ENCODE measurements at places on chromosomes 7 and 10.

DNA sequence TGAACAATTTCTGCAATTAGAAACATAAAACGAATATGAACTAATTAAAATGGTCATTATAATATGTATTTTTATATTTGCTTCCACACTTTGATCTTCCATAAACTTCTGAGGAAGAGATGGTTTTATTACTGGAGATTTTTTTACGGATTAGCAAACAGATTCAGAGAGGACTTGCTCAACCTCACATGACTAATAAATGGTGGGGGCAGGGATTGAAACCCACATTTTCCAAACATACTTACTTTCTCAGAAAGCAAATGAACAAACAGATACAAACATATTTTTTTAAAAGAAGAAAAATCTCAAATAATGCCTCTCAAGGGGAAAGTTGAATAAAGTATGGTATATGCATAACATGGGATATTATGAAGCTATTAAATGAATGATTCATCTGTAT lies 18.3 kb downstream of the ANKMY2 start:
- no peak for DNase-seq

DNA sequence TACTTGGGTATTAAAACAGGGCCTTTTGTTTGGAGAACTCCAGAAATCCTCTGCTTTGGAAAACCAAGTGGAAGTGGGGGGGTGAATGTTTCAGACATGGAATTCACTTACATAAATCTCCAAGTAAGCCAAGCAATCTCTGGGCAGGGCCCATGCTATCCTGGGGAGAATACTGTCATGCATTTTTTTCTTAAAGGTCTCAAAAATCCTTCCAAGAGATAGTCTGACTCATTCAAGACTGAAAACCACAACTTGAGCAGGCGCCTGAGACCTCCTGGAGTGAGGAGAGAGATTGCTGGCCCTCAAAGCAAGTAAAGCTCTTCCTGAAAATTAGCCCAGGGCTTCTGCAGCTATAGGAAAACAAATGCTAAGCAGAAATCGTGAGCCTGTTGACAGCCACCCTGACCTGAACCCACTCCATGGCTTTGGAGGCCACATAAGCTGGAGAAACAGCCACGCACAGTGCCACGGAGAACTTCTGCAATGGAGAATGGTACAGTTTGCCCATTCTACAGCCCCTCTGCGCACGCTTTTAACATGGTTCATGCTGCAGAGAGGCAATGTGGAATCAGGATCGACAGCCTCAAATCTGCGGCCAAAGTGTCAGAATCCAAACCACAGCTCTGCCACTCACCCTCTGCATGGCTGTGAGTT lies 203.1 kb upstream of the AUTS2 start:
- no peak for DNase-seq

GRCh38 chr7:831596-832166 lies 595 bp upstream of the SUN1 start:
- no peak for DNase-seq

DNA sequence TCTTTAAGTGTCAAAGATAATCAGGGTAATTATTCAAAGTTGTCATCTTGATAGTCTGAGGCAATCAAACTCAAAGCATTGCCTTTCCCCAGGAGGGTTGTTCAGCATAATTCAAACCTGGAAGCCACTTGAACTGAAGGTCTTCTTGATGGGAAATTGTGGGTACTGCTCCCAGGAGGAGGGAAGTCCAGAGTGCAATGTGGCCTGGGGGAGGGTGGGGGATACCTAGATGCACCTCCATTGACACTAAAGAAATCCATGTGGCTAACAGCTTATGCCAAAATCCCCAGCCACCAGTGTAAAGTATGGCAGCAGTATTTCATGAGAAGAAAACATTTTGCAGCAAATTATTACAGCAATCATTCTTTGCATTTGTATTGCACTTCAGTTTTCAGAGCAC lies 114.9 kb downstream of the STRA8 start:
- no peak for DNase-seq

DNA sequence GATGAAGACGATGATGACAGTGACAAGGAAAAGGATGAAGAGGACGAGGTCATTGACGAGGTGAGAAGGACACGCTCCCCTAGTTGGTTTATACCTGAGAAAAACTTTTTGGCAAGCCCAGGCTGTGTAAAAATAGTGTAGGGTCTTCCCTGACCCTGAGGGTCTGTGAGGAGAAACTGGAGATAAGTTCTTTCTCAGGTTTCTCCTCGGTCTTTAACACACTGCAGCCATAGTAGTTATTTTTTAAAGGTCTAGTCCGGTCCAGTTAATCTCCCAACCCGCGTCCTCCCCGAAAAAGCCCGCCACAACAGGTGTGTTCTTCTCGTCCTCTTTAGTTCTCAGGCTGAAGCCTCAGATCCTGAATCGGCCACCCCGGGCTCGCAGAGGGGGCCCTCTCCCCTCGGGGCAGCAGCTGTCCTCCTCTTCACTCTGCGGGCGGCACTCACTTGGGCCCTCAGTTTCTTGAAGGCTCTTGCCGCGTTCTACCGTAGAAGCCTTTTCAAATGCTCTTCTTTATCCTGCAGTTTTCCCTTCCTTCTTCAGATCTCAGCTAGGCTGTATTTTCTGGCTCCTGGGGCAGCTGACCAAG lies 411 bp downstream of the BCCIP start:
- no peak for DNase-seq

GRCh38 chr10:133042061-133042460 lies 45.7 kb upstream of the ADGRA1 start:
- DNase-seq: no peak

- DNase-seq: no peak
These were observed 38.4 kb downstream of the BAIAP2L1 start for GRCh38 chr7:98362517-98362916.

GRCh38 chr10:102917962-102918816 lies at the start of gene CNNM2:
CNNM2 (plus strand) TSS chr10:102918294; CDS start chr10:102918481, 187 bp downstream.
- DNase-seq: peak; percentile 100

DNA sequence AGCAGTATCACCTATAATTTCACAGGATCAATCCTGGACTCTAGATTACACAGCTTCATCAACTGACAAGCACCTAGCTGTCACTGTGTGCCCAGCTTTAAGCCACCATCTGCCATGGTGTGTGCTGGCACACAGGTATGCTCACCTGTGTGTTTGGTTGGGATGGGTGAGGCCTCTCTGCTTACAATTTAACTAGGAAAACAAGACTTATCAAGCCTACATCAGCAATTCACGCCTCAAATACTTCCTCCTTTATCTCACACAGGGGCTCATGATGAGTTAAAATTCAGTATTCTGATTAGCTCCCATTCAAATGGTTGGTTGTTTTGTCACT lies 608.2 kb downstream of the PARD3 start:
- DNase-seq: no peak

DNA sequence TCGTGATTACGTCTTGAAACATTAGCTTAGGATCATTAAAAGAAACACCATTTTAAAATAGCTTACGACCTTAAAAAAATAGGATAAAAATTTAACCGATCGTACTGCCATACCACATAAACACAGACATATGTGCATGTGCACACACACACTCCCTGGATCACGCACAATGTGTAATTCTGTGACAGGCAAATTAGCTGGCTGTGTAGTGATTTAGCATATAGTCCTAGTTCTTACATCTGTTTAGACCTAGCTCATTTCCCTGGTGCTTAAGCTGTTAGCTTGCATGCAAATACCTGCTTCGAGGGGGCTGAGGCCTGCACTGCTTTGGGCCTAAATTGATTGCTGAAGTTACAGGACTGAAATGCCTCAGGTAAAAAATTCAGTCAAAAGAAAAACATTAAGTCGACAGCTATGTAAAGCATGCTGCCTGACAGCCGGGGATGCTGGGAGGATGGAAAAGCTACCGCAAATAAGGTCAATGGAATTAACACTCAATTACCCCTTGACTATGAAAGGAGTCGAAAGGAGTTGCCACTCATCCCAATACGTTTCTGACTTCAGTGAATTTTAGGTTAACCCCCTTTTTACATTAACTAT lies 267.1 kb upstream of the FZD8 start:
- DNase-seq: no peak

DNA sequence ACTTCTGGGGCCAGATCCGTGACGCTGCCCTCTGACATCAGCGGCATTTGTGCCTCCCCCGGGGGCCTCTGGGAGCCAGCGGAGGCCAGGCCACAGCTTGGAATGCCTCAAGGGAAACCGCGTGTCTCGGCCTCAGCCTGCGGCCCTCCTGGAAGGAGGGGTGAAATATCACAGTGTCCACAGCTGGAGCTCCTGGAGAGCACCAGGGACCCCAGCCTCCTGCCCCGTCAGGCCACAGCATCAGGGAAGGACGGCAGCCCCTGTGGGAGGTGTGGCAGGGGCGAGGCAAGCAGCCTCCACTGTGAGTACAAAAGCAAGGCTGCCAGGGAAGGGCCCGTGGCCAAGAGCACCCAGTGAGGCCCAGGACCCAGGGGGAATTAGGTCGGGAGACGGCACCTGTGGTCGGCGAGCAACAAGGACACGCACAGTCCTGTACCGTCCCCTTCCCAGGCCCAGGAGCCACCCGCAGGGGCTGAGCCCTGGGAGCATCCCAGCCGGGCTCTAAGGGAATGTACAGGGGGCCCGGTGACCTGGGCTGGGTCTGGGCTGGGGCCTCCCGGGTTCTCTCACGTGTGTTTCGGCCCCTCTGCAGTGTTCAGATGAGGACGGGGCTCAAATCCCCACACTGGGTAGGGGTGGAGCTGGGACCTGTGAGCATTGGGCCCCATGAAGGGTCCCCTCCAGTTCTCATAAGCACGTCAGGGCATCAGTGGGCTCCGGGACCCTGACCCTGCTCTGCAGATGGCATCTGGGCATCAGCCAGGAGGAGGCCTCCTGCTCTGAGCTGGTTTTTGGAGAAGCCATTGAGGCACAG lies 18.7 kb upstream of the KNDC1 start:
- no peak for DNase-seq

- DNase-seq: no peak
These were observed 29.2 kb upstream of the GALNTL5 start for GRCh38 chr7:151927011-151927410.

GRCh38 chr7:128794020-128794419 lies 2.3 kb downstream of the CCDC136 start:
- no peak for DNase-seq

GRCh38 chr7:135248546-135248945 lies 14.9 kb downstream of the STRA8 start:
- DNase-seq: no peak

GRCh38 chr10:114375047-114375446 lies 29.3 kb downstream of the AFAP1L2 start:
- no peak for DNase-seq

- DNase-seq: no peak
These were observed 986.7 kb upstream of the LRRN3 start for GRCh38 chr7:110104243-110104642.

GRCh38 chr10:122997864-122998263 lies 10.7 kb downstream of the IKZF5 start:
- DNase-seq: no peak

GRCh38 chr10:28403090-28403489 lies 100.2 kb upstream of the MPP7 start:
- no peak for DNase-seq

DNA sequence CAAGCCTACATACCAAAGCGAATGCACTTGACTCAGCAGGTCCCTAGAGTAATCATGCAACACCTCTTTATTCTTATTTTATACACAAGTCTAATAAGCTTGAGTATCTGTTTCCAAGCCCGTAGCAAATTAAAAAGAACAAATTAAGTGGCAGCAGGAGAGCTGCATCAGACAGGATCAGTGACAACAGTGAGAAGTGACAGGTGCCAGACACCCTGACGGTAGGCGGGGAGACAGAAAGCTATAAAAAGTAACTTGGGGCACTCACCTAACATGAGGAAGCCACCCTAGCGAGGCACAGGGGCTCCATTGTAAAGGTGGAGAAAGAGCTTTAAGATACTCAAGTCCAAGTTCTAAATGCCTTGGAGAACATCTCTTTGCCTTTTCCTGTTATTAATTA lies 174.2 kb downstream of the PLXNA4 start:
- DNase-seq: no peak

DNA sequence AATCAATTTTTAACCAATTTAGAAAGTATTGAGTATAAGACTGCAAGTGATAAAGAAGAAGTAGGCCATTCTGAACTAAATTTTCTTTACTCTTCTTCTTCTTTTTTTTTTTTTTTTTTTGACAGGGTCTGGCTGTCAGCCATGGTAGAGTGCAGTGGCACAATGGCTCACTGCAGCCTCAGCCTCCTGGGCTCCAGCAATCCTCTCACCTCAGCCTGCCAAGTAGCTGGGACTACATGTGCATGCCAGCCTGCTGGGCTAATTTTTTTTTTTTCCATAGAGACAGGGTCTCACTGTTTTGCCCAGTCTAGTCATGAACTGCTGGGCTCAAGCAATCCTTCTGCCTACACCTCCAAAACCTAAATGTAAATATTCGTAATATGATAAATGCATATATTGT lies 63.2 kb downstream of the DGKB start:
- no peak for DNase-seq

DNA sequence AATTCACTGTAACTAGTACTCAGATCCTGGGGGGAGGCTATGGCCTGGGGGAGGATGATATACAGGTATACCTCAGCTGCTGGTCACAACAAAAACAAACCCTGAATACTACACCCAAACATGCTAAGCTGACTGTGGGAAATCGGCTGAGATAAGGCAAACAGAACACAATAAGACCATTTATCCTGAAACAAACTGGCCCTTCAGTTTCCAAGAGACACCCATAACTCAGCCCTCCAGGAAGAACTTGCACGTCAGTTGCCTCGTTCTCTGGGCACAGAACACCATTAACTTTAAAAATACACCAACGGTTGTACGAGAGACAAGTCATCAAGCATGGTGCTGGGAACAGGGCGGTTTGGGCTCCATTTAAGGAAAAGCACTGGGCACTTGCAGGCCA lies 24.1 kb upstream of the KCNMA1 start:
- no peak for DNase-seq

- no peak for DNase-seq
These were observed 22.3 kb downstream of the CACUL1 start for GRCh38 chr10:118732245-118733165.

DNA sequence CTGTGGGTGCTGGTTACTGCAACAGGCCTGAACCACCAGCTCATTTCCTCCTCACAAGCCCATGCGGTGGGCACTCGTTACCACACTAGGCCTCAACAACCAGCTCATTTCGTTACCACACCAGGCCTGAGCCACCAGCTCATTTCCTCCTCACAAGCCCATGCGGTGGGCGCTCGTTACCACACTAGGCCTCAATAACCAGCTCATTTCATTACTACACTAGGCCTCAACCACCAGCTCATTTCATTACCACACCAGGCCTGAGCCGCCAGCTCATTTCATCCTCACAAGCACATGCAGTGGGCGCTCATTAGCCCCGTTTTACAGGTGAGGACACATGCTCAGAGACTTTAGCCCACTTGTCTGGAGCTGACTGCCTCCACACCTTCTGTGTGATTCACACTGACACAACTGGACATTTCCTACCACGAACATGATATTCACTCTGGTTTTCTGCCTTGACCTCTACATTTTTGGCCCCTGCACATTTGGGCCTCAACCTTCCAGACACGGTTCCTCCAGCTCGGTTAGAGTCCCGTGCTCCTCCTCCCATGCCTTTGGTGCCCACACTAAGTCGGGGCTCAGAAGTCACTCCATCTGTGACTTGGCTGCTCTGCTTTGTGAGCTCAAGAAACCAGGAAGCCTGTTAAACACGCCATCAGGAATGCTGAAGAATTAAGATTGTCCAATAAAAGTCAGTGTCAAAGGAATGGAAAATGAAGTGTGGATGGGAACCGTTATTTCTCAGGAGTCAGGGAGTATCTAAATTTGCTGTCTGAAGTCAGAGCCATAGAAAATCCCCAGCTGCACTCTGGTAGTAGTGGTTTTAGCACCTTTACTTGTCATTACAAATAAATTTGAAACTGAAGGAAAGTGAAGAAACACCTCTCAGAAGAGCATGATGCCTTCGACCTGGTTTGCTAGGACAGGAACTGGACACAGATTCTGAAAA lies 55.8 kb upstream of the LANCL2 start:
- DNase-seq: peak; percentile 68

- DNase-seq: no peak
These were observed 42.3 kb upstream of the MDFIC start for GRCh38 chr7:114879554-114879953.

Data from stimulated activated CD4-positive, alpha-beta T cell treated with anti-CD3 and anti-CD28 coated beads, Interleukin-15, amount 100 ng/mL, for 48 hours (primary cell).